ENCODE measurements at places on chromosomes 5 and 9.

DNA sequence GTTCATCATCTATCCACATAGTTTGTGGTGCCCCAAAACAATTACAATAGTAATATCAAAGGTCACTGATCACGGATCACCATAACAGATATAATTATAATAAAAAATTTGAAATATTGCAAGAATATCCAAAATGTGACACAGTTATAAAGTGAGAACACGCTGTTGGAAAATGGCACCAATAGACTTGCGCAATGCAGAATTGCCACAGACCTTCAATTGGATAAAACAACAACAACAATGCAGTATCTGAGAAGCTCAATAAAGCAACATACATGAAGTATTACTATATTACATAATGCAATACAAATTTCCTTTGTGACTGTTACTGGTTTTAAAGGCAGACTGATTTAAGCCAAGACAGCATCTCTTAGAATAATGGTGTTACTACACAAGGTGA is 44.7 kb upstream of the PRRC1 start:
- DNase-seq: no peak

GRCh38 chr9:76405868-76406267 is 11.6 kb upstream of the RFK start:
- no peak for DNase-seq

DNA sequence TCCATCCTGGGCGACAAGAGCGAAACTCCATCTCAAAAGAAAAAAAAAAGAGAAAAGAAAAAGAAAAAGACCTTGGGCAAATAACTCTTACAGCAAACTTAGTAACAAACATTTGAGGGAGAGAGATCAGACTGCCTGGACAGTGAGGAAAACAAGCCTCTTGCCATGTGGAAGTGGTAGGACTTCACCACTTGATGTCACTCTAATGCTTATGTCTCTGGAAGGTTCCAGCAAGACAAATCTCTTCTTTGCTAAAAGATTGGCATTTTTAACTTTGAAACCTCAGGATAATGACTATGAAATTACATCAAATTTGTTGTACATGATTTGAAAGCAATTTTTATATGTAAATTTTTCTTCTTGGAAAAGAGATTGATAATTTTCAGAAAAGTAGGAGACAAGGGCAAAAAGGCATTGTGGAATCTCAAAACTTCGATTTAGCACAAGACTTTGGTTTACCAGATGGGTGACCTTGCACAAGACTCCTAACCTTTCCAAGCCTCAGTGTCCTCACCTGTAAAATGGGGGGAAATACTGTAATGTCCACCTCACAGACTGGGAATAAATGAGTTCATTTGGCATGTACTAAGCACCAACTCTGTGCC is 5.4 kb downstream of the ACTL7B start:
- no peak for DNase-seq

DNA sequence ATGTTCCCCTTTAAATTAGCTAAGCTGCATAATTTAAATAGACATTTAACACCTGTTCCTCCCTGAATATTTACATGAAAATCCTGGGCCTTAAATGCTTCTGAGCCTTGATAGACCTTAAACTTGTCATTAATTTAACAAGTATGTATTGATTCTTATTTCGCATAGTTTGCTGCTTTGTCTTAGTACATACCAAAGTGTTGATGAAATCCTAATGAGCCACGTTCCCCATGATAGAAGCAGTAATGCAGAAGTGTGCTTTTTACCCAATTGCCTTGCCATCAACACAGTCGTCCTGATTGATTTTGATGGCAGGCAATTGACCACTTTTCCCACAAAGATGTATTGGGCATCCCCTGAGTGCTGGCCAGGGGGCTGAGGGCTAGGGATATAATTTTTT is 213.5 kb downstream of the SGCD start:
- no peak for DNase-seq

- DNase-seq: peak; percentile 72
Observed at GRCh38 chr5:139651853-139652787, 4.0 kb downstream of the CXXC5 start.

DNA sequence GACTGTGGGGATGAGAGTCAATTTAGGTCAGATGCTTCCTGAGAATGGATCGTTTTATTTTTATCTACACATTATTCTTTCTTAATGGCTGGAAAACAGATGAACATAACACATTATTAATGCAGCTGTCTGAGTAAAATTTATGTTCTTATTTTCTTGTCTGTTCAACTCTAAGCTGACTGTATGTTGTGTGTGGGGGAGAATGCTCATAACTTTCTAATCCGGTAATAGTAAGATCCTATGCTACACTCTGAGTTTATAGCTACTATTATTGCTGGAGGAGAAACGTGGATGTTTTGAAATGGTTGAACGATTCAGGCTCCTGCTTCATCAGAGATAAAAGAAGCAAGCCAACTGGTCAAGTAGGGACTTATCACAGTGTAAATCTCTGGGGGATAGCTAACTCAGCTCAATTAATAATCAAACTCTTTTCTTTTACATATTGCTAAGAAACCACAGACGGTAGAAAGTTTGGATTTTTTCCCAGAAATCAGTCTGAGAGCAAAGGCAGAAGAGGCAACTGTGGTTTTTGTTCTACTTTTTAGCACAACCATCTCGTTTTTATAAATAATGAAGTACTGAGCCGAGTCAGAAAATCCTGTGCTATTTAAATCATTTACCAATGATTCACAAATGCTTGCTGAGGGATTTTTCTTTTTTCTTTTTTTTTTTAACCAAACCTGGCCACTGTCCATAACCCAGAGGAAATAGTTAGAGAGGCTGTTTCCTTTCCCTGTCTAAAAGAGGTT is 265.0 kb upstream of the FAM174A start:
- DNase-seq: no peak

DNA sequence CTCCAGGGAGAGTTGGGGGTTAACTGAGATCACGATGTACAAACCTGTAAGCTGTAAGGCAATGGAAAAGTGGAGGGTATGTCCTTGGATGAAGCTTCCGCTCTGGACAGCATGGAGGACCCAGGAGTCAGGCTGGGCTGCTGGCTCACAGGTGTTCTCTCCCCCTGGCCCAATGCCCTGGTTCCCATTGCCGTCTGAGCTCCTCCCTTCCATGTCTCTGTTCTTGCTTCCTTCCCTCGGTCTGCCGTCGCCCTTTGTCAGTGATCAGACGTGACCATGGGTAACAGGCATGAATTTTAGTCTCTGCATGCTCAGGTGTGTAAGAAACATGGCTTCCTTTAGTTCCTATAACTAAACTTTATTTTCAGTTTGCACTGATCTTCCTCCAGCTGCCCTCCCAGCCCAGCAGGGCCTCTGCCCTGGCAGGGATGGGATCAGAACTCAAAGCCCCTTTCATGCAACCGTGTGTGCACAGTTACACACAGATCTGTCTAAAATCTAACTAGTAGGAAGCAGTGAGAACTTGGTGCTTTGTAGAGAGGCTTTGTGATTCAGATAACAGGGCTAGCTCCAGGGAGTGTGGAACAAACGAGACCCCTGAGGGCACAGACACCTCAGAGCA is 51.7 kb upstream of the KCNMB1 start:
- DNase-seq: no peak

GRCh38 chr9:37918665-37919170 is 14.8 kb upstream of the SLC25A51 start:
- no peak for DNase-seq

Data from activated naive CD4-positive, alpha-beta T cell treated with anti-CD3 and anti-CD28 coated beads, Interleukin-2, amount 10 ng/mL, durations not matched to agents 7 days and 5 days (primary cell).